ENCODE measurements at places on chromosomes 4 and X.

GRCh38 chr4:25879991-25880651 lies 17.3 kb upstream of the SEL1L3 start:
- DNase-seq = no peak

DNA sequence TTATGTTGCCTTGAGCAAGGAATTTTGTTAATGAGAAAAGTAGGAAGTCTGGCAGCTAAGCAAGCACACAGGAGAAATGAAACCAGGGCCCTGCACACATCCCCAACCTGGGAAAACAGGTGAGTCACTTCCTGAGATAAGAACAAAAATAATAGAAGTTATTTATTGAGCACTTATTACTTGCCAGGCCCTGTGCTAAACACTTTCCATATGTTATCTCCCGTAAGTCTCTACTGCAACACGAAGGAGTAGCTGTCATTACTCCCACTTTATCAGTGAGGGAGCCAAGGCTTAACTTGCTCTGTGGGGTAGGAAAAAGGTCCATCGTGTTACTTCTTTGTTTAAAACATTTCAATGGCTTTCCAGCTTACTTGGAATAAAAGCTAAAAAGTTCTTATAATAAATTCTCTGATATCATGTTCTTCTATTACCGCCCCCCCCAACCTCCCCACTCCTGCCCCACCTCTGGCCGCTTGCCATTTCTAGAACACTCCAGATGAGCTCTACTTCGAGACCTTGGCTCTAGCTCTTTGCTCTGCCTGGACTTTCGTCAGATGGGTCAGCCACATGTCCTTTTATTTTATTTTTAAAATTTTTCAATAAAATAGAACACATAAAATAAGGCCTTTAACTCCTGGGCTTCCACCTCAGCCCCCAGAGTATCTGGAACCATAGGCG lies 36.3 kb upstream of the PLAC8 start:
- peak; percentile 19 for DNase-seq

DNA sequence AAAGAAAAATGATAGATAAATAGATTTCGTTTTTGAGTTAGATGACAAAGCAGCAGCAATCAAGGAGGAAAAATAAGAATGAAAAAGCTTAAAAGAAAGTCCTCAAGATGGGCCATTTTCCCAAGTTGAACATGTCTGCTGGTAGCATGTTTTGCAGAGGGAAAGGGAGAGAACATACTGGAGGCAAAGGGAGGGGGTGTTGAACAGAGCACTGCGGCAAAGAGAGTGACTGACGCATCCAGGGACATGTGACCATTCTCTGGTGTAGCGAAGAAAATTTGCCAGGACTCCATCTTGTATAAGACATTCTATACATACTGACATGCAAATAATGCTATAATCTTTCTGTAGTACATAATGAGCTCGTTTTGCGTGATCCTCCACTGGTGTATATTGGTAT lies 1.2 kb downstream of the LINC00632 start:
- DNase-seq = peak; percentile 30

DNA sequence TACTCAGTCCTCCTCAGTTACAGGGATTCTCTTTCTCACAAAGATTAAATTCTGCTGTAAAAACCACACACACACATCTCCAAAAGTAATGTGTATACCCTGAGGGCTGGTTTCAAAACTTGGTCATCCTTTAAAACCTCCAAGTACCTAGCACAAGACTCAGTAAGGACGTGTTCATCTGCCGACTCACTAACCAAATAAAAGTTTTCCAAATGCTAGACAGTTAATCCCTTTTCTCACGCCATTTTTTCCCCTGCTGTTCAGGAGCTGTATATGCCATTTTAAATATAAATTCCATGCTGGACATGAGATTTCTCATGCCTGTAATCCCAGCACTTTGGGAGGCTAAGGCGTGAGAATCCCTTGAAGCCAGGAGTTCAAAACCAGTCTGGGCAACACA lies 3.9 kb upstream of the SAT1 start:
- DNase-seq = peak; percentile 56

DNA sequence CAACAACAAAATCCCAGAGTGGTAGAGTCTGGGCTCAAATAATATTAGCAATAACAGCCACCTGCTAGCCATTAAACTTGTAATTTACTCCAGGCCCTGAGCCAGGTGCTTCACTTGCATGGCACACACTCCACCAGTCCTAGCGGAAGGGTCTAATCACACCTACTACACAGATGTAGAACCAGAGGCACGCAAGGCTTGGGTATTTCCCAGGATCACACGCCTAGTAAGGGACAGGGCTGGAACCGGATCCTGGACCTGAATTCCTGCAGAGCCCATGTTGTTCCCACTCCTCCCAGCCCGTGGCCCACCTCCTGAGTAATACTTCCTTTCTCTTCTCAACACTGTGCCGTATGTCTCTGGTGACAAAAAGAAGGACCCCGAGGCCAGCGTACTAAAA lies 5.7 kb downstream of the MAGEA1 start:
- no peak for DNase-seq

DNA sequence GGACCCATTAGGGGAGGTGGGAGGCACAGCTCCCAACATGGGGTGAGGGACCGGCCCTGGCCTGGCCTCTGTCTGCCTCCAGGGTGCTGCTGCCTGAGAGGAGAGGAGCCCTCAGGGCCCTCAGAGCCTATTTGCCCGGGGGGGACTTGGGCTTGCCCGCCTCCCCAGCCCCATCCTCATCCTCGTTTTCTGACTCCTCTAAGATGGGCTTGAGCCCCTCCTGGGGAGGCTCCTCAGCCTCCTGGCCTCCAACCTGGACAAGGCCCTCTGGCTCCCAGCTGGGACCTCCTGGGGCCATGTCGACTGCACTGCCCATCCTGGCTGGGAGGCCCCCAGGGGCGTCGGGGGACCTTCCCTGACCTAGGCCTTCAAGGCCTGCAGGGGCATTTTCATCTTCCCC lies 2.8 kb downstream of the PNMA6F start:
- DNase-seq = no peak

GRCh38 chrX:9851890-9852289 lies 65.7 kb downstream of the SHROOM2 start:
- DNase-seq = no peak

DNA sequence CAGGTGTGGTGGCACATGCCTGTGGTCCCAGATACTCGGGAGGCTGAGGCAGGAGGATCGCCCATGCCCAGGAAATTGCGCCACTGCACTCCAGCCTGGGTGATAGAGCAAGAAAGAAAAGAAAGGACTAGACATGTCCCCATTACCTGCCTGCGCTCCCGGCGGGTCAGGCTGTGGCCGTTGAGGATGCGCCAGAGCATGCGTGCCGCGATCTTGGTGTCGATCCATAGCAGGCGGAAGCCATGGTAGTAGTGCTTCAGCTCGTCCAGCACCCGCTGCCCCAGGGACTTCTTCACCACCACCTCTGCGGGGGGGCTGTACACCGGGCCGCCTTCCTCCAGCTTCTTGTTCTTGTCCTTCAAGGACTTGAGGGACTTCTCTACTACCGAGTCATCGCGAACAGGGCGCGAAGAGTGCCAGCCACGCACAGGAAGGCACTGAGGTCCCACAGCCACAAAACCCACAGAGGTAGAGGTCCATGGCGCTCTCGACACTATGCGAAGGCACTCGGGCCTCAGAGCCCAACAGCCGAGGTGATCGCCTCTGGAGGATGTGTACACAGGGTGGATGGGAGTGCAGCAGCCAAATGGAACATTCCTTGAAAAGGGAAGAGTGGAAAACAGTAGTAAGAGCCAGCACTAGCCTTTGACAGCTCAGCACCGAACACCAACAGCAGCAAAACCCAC lies 14.6 kb downstream of the LETM1 start:
- DNase-seq = no peak

DNA sequence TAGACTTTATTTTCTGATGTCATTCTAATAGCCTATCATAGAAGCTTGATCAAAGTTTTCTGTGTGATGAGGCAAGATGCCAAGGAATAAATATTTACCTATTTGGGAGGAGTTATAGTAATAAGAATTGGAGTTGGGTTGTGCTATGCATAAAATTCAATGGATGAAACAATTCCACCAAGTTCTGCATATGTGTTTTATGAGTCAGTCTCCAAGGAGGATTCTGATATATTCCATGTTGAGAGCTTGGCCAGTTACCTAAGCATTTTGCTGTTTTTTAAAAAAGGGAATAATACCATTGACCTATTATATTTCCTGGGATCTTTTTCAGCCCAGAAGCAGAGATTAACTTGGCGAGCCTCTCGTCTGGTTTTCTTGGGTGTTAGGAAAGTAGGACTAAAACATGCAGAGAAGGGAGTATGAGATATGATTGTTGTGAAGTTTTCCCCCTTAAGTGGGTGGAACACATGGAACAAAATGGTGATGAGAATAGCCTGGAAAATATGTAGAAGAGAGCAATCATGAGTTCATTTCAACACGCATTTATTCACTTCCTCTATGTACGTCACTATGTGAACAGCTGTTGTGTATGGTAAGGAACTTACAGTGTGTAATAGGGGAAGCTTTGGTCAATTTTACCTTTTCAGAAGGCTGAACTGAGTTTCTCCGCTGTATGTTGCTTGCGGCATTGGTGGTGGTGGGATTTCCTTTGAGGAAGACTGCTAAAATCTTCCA lies 39.2 kb downstream of the POLA1 start:
- DNase-seq = no peak

DNA sequence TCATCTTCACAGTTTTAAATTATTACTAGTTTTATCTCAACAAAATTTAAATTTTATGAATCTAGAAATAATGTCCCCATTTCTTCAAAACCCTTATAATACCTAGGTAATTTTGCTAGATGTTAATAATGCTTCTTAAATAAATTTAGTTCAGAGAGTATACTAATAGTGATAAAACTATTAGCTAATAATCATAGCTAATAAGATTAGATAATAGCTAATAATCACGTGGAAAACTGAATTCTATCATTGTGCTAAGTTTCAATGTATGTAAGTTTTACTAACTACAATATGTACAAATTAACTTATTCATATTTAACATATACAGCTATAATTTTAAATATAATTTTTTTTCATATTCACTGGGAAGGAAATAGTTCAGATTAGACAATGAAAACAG lies 10.2 kb downstream of the ANKRD17 start:
- no peak for DNase-seq

DNA sequence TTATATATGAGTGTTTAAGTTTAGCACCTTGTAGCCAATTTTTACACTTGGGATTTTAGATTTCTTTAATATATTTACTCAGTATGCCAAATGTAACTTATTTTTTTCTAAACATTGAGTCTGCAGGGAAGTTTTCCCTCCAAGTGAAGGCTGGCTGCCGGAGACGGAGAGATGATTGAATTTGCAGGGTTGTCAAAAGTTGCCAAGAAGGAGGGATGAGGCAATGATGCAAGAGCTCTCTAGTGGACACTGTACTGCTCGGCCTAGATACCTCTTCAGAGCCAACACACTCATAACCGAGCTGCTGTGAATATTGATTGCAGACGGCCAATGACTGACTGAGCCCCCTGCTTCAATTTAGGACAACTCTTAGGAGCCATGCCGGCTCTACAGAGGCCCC lies 318.6 kb upstream of the CASK start:
- no peak for DNase-seq

- no peak for DNase-seq
These were observed 22.1 kb downstream of the LIMCH1 start for GRCh38 chr4:41559940-41560516.

GRCh38 chrX:103356130-103356798 lies at the start of gene TCEAL9:
Gene TCEAL9 (plus strand): TSS chrX:103356506. CDS start chrX:103357685, 1,179 bp downstream.
- DNase-seq = peak; percentile 65

DNA sequence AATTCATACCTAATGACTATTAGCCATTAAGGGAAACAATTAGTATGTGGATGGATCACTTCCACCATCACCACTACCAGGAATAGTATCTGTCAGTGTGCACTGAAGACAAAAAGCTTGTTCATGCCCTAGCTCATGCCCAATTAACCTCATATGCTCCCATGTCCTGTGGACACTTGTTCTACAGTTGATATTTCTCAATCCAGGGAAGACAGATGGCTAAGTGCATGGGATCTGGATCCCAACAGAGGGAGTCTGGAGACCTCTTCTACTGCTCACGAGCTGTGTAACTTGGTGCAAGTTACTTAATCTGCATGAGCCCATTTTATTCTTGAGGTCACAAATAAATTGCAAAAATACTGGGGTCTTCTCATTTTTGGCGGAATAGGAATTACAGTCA lies 23.7 kb downstream of the AMOT start:
- DNase-seq = no peak

DNA sequence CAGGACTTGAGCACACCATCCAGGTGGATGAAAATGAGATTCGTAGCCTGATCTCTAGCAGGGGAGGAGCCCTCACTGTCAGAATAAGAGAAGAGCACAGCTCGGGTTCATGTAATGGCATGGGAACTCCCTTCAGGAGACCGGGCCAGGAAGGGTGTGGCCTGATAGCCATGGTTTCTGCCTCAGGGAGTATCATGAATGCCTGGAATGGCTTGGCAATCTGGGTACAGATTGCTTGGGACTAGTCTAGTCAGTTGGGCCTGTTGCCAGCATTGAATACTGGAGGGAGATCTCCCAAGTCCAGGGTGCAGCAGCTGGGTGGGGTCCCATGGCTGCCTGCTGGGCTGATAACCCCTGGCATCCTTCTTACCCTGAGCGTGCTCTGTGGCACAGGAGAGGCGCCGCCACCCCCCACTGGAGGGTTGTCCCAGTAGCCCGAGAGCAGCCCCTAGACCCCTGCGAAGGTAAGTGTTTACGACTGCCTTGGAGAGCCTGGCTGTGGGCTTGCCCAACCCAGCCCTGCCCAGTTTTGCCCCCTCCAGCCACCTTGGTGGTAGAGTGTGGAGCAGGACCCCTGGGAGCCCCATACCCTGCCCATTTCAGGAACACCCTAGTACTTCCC lies 298.8 kb downstream of the TEX13A start:
- no peak for DNase-seq

DNA sequence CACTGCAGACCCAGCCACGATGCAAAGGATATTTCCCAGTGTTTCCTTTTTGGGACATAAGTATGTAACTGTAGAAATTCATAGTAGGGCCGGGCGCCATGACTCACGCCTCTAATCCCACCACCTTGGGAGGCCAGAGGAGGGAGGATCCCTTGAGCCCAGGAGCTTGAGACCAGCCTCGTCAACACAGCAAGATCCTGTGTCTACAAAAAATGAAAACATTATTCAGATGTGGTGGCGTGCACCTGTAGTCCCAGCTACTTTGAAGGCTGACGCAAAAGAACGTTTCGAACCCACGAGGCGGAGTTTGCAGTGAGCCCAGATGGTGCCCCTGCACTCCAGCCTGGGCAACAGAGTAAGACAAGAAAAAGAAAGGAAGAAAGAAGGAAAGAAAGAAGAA lies 49.2 kb downstream of the CRLF2 start:
- DNase-seq = no peak

- DNase-seq = no peak
These were observed 39.5 kb downstream of the USP46 start for GRCh38 chr4:52619591-52619931.

DNA sequence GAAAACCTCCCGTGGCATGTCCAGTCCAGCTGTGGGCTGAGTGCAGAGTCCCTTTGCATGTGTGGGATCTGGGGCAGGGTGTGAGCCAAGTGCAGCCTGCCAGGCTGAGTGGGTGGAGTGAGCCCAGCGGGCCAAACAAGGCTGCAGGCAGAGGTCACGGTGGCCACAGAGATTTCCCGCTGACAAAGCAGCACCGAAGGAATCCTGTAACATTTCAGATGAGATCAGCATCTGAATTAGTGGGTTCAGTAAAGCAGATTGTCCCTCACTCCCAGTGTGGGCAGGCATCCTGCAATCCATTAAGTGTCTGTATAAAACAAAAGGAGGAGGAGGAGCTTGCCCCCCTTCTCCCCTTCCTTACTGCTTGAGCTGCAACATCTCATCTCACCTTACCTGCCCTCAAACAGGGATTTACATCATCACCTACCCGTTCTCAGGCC lies 324.4 kb downstream of the FAT4 start:
- no peak for DNase-seq

- DNase-seq = no peak
These were observed 245.0 kb downstream of the FBXO8 start for GRCh38 chr4:174038481-174038880.

GRCh38 chr4:38188631-38189101 lies 228.5 kb downstream of the PTTG2 start:
- no peak for DNase-seq
